Suppressor macrophage (primary cell): ENCODE measurements at places on chromosomes 5 and 9.
A peak's percentile ranks its signal among the peaks of the same experiment; 100 is the strongest.

DNA sequence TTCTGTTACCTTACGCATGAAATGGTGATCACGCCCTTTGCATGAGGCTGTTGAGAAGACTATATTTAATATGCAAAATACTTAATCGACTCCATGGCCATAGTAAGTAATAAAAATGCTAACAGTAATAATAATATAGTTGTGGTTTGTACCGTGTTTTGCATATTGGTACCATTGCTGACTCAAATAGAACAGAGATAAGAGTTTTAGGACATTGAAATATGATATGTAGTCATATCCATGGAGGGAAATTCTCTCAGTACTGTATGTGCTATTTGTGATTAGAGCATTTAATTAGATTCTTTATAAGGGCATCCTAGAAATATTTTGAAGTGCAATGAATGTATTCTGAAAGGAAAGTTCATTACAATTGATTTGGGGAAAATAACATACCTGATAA lies 41.9 kb downstream of the CFAP90 start:
- DNase-seq: no peak

- no peak for DNase-seq
These were observed 107.3 kb downstream of the CD180 start for GRCh38 chr5:67089200-67089725.

DNA sequence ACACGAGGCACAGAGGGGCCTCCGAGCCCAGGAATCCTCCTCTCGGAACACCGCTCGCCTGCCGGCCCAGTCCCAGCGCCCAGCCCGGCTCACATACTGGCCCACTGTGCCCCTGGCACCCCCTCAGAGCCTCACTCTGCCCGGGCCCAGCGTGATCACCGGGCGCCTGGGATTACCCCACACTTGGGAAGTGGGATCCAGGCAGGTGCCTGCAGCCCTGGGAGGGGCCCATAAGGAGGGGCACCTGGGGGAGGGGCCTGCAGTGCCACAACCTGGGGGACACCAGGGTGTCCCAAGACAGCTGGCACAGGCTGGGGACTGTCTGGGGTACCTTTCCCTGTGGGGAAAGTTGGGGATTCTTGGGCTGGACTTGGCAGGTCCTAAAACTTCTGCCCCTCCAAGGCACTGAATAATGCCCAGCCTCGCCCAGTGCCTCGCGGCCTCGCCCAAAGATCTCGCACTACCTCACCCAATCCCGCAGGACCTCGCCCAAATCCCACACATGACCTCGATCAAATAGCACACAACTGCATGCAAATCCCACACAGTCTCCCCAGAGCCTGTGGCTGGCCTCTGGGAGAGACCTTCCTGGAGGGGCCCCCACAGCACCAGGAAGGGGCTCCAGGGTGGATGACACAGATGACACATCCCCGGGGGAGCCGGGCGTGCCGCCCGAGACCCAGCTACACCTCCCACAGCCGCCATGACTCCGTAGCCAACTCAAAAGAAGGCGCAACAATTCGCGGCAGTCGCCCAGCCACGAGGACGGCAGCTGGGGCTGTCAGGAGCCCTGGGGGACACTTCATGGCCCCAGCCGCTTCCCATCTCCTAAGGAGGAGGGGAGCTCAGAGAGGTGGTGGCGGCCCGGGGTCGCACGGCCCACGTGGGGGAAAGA lies 13.7 kb downstream of the NOTCH1 start:
- no peak for DNase-seq

GRCh38 chr9:98404237-98404636 lies 148.8 kb upstream of the TBC1D2 start:
- DNase-seq: no peak

DNA sequence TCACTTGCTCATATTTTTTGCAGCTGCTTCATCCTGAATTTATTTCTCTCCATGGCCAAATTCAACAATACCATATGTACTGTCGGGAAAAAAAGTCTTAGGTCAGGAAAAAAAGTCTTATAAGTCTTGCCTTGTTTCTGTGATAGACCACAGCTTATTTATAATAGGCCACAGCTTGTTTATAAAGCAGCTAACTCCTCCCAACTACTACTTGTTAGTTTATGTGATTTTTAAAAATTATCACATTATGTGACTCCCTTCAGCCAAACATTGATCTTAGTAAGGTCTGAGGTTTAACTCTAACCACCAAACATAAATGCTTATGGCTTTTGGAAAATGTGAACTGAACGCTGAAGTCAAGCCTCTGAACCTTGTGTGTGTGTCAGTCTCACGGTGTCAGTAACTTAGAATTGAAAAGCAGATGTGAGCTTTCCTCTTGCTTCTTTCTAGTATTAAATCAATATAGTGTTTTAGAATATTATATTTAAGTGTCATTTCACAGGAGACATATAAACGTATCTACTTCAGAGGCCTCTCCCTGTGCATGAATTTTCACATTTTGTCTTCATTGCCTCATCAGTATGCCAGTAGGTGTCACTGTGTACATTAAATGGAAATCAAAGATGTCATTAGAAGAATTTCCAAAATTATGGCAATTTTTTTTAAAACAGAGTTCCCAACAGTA lies 51.3 kb downstream of the SNX24 start:
- no peak for DNase-seq

- DNase-seq: no peak
These were observed 300.9 kb downstream of the MCTP1 start for GRCh38 chr5:94983861-94984535.

DNA sequence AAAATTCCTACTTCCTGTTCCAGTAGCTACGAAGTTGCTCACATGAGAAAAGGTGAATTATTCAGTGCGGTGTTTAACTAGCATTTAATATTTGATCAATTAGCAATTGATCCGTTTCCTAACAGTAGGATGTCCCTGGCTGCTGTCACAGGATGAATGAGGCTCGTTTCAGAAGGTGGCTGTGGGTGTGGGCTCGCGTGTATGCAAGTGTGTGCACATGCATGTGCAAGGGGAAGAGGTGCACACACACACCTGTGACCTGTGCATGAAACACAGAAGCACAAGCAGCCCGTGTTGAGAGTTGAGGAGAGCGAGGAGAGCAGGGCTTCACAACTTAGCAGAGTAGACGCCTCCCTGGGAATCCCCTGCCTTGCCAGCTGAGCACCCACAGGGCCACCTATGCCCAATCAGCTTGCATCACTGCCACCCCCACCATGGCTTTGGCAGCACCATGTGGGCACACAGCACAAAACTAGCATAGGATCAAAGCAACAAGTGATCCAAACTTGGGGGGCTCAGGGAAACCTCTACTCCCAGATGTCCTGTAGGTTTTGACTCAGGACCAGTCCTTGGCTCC lies 107.2 kb downstream of the C5orf15 start:
- no peak for DNase-seq

DNA sequence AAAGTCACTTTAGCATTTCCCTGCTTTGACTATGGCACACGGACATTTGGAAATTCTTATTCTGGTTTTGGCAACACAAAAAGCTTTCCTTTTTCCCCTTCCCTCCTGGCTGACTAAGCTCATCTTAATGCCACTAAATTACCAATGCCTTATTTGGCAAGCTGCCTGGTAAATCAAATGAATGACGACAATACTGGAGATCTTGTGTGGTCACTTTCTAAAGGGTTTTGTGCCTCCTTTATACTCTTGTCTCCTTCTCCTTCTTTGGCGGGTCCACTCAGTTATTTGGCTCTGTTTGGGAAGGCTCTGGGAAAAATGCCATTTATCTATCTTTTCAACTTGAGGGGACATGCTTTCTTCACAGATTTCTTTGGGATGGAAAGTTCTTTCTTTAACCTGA lies 34.9 kb downstream of the SH3GL2 start:
- DNase-seq: no peak

GRCh38 chr9:33210006-33210715 lies 29.8 kb upstream of the SPINK4 start:
- no peak for DNase-seq

GRCh38 chr5:164153469-164154172 lies 648.2 kb downstream of the MAT2B start:
- DNase-seq: no peak

DNA sequence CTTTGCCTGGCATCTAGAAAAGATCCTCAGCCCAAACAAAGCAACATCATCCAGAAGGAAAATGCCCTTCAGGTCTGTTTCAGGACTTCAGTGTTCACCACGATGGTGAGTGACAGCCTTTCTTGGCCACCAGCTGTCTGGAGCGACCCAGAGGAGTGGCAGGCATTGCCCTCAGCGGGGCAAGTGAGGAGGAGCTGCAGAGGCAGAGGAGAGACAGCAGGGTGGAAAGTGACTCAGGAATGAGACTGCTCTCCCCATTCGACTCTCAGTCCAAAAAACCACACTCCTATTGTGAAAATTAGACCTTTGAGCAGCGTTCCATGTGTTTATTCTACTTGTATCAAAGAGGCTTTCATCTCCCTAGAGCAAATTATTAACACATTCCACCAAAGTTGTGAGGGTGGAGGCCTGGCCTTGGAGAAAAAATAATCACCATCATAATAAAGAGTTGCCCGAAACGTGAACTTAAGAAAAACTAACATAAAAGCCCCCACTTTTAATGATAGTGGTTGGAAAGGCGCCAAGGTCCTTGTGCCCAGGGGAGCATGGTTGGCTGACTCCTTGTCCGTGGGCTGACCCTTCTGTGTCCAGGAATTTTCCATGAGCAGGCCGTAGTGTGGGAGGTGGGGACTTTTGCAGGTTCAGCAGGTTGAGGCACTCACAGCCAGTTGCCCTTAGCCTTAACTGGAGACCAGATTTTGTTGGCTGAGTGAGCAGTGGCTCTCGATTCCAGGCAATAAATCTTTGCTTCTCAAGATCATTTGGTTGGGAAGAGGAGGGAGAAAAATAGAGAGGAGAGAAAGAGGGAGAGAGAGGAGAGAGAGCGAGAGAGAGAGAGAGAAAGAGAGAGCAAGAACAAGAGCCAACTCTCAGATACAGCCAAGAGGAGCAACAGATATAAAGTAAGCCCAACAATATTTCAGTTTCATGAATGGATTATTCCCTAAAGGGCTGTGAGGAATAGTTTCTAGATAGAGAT lies 125.9 kb upstream of the ANKRD55 start:
- DNase-seq: no peak

DNA sequence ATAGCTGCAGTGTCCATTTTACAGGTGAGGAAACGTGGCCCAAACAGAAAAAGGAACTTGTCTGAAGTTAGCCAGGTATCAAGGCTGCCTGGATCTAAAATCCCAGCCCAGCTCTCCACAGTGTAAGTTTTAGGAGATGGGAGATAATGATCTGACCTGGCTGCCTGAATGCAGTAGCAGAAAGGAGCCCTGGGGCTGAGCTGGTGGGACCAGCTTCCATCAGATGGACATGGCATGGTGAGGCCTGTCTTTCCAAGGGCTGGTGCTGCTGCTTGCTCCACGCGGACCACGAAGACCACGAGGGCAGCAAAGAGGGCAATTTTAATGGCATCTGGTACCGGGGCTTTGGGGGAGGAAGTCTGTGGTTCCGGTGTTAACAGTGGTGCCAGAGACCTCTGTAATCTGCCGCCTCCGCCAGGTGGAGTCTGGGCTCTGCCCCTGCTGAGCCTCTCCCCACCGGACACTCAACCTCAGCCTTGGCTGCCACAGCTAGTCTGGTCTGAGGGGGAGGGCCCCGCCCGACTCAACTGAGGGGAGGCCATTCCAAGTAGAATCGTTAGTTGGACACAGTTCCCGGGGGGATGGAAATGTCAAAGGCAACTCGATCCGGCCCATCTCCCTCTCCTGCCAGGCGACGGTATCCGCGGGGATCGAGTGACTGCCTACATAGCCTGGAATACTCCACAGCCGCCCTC lies 650 bp downstream of the MYORG start:
- no peak for DNase-seq

DNA sequence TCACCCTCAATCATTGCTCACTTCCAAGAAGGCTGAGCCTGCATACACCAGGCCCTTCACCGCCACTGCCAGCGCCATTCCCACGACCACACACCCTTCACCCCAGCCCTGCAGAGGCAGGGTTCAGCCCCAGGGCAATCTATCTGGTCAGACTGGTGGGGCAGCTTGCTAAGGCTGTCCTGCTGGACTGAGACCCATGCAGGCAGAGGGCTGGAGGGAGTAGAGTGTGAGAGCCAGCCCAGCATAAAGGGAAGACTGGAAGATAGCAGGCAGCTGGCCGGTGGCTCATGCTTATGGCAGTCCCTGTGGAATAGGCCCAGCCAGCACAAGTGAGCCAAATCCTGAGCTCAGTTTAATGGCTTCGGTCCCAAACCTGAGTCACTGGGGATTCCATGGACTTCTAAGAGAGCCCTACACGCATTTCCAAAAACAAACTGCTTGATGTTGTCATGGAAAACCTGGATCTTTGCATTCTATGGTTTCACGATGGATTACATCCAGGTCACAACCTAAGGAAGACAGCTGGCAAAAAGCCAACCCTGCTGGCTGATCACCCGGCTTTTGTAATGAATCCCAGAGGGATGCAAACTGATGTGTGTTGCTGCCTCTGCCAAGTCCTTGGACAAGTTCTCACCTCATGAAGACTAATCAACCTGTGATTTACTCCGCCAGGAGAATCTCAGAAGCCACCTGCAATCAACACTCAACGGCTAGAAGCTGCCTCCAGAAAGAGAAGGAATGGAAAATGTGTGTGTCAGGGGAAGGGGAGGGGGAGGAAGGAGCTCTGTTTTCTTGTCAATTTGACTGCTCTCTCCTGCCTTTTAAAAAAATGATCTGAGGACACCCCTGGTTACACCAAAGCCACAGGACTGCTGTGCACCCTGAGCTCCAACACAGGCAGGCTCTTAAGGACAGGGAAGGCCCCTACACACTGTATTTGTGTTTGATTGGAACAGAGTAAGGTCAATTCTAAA lies 143.6 kb downstream of the LHFPL2 start:
- no peak for DNase-seq

DNA sequence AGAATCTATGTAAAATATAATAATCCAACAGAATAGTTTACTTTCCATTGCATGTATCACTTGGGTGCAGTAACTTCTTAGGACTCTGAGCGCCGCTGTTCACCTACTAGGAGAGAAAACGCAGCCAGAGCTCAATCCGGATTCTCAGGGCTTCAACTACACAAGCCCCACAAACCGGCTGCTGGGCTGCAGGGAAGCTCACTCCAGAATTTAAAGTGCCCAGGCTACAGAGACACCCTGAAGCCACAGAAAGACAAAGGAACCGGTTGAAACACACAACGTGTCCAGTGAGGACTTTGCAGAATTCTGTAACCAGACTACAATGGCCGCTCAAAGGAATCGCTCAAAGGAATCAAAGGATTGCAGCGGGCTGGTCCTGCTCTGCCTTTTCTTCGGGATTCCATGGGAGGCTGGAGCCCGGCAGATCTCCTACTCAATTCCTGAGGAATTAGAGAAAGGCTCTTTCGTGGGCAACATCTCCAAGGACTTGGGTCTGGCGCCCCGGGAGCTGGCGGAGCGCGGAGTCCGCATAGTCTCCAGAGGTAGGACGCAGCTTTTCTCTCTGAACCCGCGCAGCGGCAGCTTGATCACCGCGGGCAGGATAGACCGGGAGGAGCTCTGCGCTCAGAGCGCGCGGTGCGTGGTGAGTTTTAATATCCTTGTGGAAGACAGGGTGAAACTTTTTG lies at the start of gene PCDHGA10:
Gene PCDHGA10, plus strand, starts transcription at position 134 of the 686 bp plus-strand sequence. Its CDS starts 189 bp downstream, at position 323.
- DNase-seq: peak; percentile 74
